ENCODE measurements at places on chromosomes 1 and 21.

- DNase-seq, result no peak
Observed at GRCh38 chr1:229253151-229253974, 17.5 kb upstream of the RAB4A start.

- DNase-seq, result no peak
Observed at GRCh38 chr1:94532077-94532476, 9.5 kb downstream of the F3 start.

- DNase-seq, result no peak
Observed at GRCh38 chr1:25756215-25756614, 43.8 kb upstream of the SELENON start.

- DNase-seq, result no peak
Observed at GRCh38 chr1:93775224-93775623, 93.6 kb upstream of the BCAR3 start.

DNA sequence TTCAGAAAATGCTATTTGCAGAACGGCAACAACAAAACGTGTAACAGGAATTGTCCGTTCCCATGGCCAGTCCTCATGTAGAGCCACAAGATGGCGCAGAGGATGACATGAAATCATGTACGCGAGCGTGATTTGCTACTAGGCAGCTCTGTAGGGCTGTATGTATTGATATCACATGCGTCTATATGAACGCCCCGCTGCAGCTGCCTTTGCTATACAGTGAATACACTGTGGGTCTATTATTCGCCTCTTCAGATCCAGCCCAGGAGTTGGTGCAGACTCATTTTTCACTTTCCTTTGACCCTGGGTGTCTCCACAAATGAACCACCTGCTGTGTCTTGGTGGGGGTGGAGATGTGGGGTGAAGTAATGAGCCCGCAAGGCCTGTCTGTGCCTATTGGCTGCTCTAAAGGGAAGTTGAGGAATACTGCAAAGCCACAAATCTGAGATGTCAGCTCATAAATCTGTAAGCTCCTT lies 361.5 kb downstream of the KIF26B start:
- DNase-seq, result no peak

DNA sequence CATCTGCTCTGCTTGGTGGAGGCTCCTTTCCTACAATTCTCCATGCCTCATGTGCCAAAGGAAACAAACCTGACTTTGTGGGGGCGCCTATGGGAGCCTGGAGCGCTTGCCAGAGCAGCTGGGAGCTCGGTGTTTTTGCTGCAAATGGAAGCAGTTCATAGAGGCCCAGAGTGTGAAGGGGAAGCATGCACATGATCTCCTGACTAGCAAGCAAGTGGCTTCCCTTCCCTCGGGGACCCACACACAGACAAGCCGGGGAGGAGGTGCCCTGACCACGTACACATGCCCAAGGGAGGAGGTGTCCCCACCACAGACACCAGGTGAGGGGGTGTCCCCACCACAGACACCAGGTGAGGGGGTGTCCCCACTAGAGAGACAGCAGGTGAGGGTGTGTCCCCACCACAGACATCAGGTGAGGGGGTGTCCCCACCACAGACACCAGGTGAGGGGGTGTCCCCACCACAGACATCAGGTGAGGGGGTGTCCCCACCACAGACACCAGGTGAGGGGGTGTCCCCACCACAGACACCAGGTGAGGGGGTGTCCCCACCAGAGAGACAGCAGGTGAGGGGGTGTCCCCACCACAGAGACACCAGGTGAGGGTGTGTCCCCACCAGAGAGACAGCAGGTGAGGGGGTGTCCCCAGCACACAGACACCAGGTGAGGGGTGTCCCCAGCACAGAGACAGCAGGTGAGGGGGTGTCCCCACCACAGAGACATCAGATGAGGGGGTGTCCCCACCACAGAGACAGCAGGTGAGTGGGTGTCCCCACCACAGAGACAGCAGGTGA lies 106.8 kb downstream of the CRYAA start:
- DNase-seq, result no peak

GRCh38 chr1:221074332-221074731 lies 195.1 kb downstream of the HLX start:
- DNase-seq, result no peak

GRCh38 chr1:54850069-54850730 lies 36.8 kb downstream of the DHCR24 start:
- DNase-seq, result no peak

- DNase-seq, result no peak
Observed at GRCh38 chr1:246629030-246629429, 62.8 kb downstream of the CNST start.

DNA sequence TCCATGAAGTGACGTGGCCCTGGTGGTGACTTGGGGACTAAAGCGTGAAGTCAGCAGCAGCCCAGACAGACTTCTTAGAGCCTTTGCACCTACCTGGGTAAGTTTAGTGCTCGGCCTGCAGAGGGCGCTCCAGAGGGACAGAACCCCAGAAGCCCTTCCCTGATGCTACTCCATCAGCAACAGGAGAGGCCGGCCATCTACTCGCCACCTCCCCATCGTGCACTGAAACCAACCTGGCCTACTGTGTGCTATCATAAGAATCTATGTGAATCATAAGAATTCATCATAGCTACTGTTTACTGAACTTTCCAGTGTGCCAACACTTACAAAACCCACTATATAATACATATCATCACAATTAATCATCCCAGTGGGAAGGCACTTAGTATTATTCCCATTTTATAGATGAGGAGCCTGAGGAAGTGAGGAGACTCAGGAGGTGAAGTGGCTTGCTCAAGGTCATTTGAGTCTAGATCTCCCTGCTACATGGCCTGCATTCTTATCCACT lies 7.9 kb upstream of the EDN2 start:
- no peak for DNase-seq

- DNase-seq, result no peak
Observed at GRCh38 chr1:154988058-154988954, 5.1 kb upstream of the LENEP start.

DNA sequence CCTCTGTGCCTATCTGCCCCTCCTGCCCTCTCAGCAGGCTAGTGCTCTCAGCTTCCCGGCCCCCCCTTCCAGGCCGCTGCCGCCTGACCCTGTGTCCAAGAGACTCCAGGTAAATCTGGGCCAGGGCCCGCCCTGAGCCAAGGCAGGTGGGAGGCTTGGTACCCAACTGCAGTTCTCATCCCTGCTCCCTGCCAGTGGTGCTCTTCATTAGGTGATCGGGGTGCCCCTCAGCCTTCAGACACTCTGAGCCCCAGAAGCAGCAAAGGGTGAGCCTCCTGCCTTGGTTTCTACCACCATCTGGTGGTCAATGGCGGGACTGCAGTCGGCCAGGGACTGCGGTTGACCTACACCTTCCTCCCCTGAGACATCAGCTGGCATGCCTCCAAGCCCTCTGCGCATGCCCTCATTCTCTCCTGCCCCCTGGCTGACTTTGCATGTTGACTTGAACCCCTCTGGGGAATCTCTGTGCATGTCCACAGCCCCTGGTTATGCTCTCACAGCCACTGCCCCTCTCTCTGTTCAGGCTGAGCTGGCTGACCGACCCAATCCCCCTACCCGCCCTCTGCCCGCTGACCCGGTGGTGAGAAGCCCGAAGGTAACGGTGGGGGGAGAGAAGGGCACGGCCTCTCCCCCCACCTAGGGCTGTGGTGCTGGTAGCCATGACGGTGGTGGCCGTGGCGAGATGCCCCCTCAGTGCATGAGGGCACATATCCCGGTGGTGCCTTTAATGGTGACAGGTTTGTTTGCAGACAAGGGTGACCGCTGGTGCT lies 2.0 kb upstream of the EFNA4 start:
- DNase-seq, result no peak

DNA sequence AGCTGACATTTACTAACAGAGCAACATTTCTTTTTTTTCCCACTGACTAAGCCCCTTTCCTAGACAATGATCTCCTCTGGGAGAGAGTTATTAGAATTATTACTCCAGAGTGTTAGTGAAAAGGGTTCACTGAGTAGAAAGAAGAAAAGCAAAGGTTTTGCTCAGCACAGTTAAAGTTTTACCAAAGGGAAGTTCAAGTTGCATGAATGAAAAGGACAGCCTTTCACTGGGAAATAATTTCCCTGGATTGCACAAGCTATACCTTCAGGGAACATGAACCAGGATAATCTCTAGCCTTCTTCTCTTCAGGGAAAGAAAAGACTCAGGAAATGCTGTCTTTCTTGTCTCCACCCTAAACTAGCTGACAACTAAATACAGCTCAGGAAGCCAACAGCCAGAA lies 71.4 kb upstream of the ESRRG start:
- no peak for DNase-seq

GRCh38 chr1:240242601-240243144 lies 151.0 kb downstream of the FMN2 start:
- no peak for DNase-seq

GRCh38 chr1:215479567-215479966 lies 87.5 kb upstream of the KCTD3 start:
- DNase-seq, result no peak

DNA sequence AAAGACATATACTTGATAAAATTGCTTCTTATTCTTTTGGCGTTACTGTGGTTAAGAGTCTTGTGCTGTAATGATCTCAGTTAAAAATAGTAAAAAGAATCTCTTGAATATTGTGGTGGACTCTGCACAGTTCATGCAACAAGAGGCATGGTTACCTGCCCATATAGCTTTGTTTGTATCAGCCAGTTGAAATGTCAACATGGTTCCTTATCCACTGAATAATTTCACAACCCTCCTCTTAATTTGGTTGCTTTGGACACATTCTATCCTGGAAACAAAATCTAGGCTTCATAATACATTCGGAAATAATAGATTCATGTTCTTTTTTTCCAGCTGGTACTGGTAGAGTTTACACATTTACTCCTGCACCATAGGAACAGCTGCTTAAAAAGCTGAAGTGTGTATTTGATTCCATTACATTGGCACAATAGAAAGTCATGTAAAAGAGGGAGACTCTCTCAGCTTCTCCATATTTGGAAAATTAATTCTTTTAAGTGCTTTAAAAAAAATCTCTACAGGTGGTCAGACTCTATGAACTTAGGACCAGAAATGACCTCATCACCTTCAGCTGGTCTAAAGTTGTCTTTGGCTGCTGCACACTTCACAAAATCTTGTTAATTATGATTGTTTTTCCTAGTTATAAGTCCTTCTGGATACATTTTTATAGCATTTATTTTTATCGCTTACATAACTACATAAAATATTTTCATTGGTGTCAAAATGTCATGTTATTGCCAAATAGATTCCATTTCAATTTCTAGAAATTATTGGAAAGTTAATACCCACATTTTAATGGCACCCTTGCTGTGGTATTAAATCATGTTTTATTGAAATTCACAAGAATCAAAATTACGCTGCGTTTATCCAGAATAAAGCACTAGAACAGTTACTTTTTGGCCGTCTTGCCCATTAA lies 100.2 kb downstream of the LTN1 start:
- DNase-seq, result no peak

GRCh38 chr1:206890125-206891060 lies 6.8 kb upstream of the IL24 start:
- DNase-seq, result no peak

DNA sequence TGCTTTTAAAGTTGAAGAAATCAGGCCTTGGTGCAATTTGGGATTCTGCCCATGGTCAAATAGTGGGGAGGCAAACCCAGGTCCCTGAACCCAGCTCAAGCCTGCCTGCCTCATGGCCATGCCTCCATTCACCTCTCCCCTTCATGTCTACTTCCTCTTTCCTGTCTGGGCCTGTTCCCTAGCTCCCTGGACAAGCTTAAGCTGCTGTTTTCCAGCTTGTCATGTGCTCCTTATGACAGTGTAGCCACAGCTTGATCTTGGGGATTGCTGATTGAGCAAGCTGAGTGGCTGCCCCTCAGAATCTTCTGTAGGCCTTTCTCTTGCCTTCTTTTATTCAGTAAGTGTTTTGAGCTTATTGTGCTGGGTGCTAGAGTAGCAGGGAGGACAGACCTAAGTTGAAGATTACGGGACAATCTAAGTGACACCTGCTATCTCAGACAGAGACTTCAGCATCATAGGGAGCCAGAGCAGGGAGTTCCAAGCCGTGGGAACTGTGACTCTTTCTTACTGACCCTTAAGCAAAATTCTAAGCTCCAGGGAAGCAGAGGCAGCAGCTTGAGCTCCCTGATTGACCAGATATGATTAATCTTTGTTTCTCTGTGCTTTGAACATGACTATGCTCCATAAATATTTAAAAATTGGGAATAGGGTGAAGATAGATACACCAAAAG lies 520 bp upstream of the MR1 start:
- no peak for DNase-seq

DNA sequence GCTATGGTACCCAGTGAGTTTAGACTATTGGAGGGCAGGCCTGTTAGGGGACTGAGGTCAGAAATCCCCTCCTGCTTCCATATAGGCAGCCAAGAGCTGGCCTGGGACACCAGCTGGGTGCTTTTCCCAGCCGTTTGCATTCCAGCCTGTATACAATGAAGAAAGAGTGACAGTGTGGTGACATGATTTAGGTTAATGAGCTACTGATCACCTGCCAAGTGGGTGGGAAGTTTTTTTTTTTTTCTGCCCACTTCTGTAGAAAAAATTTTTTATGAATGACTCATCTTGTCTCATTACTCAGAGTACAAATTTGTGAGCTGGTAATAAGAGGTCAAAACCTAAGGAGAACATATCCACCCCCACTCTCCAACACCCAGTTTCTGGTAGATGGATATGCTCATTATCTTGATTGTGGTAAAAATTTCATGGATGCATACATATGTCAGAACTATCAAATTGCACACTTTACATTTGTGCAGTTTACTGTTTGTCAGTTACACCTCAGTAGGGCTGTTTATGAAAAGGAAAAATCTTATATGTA lies 16.4 kb upstream of the CGN start:
- no peak for DNase-seq

- DNase-seq, result no peak
Observed at GRCh38 chr1:57229998-57230397, 193.9 kb downstream of the DAB1 start.

GRCh38 chr1:3168678-3169077 lies 99.7 kb downstream of the PRDM16 start:
- DNase-seq, result no peak

DNA sequence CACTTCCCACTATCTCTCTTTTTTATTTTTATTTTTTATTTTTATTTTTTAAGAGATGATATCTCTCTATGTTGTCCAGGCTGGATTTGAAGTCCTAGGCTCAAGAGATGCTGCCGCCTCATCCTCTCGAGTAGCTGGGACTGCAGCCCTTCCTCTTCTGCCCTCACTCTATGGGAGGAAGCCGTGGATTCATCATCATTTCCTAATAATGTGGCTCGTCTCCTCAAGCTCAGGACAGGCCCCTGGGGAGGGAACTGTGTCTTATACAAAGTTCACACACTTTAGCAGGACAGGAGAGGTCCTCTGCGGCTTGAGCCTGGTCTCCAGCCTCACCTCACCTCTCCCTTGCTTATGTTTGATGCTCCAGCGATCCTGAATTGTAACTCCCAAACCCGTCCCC lies 16.5 kb upstream of the IFFO2 start:
- no peak for DNase-seq
